Placental epithelial cell (primary cell): ENCODE measurements at places on chromosomes 5 and 9. TPM values are rescaled to one million over a fixed set of nuclear protein-coding genes. Genes with fewer than 3 reads are reported as not detected.

OXCT1 gene
- 7.9 and 10.1 TPM in 2 replicates for total RNA-seq

ITK gene
- not detected in 2 replicates for total RNA-seq

NUDT2 gene
- total RNA-seq: 19.6 and 26.7 TPM in 2 replicates

CDH18 gene
- total RNA-seq: 3.9 and 4.7 TPM in 2 replicates

PCDHGB5 gene
- total RNA-seq: 13.7 and 15.4 TPM in 2 replicates
